ENCODE measurements at places on chromosomes 3 and 15.

- DNase-seq, result no peak
Observed at GRCh38 chr3:76026379-76026778, 241.0 kb upstream of the ZNF717 start.

- DNase-seq, result no peak
Observed at GRCh38 chr3:125651244-125651643, 55.9 kb upstream of the OSBPL11 start.

DNA sequence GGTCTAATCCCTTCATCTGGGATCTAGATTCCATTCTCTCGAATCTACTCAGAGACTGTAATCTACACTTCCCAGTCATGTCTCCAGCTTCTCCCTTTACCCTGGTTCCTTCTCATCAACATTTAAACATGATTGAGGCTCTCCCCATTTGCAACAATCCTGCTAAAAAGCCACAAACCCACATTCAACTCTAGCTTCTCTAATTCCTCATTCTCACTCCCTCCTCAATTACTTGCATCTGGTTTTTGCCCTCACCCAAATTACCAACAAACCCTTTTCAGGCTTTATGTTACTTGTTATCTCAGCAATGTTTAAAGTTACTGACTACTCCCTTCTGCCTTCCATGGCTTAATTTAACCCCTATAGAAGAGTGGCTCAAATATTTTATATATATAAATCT is 11.5 kb downstream of the ETFA start:
- DNase-seq, result no peak

DNA sequence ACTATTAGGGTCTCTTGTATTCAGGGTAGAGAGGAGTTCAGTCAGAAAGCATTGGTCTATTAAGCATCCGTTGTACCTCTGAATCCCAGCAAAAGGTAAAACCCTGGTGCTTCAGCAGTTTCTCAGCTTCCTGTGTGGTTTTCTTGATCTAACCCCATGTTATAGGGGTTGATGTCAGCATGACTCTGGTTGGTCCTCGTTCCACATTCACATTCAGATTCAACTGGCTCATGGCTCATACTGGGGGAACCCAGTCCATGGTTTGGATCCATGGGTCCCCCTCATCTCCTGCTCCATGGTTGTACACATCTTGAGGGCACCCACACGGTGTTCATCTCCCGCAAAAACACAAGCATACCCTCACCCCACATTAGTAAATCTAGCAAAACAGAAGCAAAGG is 47.7 kb upstream of the C2CD4B start:
- DNase-seq, result no peak

DNA sequence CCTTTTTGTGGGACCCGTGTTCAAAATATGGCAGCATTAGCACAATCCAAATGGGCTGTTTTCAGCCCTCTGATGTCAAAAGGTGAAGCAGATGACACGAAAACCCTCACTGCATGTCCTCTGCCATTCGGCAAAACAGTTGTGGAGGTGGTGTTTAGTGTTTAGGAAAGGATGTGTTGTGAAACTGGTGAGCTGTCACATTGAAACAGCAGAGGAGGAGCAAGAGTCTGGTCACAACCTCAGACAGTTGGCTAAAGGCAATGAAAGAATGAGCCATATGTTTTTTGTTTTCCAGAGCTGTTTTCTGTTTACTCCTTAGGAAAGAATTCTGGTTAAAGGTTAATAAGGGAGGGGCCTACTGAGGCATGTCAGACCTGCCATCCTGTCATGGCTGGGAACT is 140.7 kb downstream of the VPS8 start:
- no peak for DNase-seq

DNA sequence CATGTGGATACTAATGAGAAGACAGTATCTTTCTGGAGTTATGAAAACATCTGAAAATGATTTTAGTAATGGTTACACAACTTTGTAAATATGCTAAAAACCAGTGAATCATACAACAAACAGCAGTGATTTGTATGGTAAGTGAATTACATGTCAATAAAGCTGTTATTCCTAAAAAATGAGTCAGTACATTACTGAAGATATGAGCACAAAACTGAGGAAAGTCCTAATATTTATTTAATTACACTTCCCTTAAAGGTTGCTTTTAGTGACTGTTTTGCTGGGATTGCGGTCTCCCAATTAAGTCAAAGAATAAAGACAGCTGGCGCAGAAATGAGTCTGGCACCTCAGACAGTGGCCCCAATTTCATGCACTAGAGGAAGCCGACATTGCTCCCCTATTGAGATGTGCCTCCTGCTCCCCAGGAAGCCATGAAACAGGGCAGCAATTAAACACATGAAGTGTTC is 50.9 kb upstream of the FSIP1 start:
- DNase-seq, result peak; percentile 92

DNA sequence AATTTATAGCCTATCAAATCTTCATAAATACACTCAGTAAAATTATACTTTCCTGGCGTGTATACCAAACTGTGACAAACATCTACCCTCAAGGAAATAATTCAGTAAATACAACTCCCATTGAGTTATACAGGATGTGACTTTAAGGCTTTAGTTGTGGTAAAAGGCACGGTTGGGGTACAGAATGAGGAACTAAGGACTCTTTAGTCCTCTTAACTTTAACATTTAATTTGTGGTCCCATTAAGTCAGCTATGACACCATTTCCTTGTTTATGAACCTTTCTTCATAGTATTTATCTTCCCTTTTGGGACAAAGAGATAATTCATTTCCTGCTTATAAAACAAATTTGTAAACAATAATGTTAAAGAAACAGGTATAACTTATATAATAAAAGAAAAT is 30.2 kb downstream of the IFT80 start:
- DNase-seq, result no peak

GRCh38 chr15:91897585-91898372 is 44.3 kb downstream of the SLCO3A1 start:
- DNase-seq, result no peak

DNA sequence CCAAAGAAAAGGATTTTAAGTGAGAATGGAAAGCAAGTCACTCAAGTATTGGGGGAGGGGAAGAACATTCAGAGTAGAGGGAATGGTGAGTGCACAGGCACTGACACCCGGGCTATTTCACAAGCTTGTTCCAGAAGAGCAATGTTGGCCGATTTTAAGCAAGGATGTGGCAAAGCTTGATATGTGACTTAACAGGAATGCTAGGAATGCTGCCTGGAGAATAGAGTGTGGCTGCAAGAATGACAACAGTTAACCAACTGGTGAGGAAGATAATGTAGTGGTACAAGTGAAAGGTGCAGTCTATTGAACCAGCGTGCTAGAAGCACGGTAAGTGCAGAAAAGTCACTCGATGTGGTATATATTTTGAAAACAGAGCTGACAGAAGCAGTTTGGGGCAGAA is 6.2 kb upstream of the CCDC80 start:
- DNase-seq, result no peak

DNA sequence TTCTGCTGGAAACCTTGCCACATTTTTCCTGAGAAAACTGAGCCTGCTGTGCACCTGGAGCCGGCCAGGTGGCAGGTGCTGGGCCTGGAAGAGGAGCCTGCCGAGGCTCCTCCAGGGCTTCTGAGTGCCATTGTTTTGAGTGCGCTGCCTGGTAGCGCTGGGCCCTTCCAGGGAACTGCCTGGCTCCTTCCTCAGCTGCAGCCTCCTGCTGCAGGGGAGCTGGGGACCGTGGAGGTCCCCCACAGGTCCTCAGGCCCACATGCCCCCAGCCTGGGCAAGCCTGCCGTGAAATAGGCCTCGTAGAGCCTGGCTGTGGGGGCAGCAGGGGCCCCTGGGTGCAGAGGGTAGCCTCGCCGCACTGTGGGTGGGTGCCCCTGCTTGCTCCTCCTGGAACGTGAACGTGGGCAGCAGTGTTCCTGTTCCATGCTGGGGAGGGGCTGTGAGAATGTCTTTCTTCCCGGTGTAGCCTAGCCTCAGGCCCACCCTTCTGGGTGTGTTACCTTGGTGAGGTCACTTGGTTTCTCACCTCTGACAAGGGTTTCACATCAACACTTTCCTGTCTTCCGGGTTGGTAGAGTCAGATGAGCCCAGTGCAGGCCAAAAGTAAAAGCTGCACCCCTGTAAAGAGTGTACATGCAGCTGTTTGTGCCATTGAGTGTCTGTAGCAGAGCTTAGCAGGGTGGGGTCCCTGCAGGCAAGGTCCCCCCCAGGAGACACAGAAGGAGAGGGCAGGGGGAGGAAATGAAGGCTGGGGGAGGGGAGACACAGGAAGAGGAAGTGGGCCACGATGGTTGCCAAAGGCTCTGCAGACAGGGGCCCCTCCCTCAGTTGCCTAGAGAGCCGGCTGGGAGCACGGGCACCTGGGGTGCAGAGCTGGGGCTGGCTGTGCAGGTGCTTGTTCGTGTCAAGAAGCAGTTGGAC is 34.5 kb downstream of the KLF13 start:
- DNase-seq, result no peak

GRCh38 chr3:62097121-62097520 is 276.2 kb downstream of the FEZF2 start:
- DNase-seq, result no peak

DNA sequence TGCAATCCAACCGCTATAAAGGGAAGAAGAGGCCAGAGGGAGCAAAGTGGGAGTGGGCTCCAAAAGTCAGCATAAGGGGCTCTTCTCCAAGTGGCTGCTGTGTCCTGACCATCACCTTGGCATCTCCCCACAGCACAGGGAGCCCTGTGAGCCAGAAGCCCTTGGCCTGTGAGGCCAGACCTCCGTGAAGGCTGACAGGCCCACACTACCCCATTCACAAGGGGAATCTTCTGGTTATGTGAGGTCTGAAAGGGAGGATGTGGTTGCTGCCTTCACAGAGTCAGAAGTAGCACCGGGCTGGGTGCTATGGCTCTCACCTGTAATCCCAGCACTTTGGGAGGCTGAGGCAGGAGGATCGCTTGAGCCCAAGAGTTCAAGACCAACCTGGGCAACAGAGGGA is 2.6 kb upstream of the ULK3 start:
- DNase-seq, result no peak

- no peak for DNase-seq
Observed at GRCh38 chr3:114005481-114005880, 50.8 kb downstream of the CCDC191 start.

DNA sequence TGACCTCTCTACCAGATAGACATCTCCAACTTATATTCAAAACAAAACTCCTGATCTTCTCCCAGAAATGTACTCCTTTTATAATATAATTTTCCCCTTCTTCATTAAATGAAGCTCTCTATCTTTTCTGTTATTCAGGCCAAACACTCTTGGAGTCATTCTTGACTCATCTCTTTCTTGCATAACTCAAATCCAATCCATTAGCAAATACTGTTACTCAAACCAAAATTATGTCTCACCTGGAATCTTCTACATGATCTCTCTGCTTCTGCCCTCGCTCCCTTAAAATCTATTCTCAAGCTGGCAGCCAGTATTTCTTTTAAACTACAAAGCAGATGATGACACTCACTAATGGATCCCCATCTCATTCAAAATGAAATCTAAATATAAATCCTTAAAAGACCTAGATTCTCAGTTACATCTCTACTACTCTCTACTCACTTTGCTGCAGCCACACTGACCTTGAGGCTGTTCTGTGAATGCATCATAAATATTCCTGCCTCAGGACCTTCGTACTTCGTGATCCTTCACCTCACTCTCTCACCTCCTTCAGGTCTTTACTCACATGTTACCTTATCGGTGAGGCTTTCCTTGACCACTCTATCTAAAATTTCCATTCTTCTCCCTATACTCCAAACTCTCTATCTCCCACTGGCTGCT is 160.9 kb downstream of the TBC1D5 start:
- no peak for DNase-seq

DNA sequence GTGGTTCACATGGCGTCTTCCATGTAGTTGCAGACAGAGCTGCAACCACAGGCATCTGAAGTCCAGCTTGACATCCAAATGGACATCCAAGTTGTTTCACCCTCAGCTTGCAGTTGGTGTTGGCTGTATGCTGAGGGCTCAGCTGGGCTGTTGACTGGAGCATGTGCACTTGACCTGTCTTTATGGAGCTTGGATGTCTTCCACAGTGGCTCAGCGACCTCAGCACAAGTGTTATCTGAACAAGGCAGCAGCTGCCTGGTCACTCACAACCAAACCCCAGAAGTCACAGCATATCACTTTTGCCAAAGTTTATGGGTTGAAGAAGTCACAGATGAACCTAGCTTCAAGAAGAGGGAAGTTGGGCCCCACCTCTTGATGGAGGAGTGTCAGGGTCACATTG is 92.9 kb downstream of the TPRA1 start:
- no peak for DNase-seq

DNA sequence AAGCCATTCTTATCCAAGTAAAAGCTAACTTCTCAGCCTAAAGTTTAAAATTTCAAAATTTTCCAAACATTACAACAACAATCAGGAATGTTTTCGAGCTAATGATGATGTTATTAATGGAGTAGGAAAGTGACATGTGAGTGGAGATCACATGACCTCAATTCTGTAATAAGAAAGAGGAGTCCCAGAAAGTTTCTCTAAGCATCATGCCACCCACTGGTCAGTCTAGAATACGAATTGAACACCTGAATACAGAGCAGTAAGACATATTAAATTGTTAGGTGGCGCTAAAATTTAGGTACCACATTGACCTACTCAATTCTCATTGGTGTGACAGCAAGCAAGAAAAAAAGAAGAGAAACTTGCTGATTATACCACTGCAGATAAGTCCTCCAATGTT is 163.9 kb downstream of the DCLK3 start:
- no peak for DNase-seq

GRCh38 chr15:66723826-66724731 is 22.0 kb downstream of the SMAD6 start:
- no peak for DNase-seq

GRCh38 chr15:67396114-67396513 is 124.8 kb upstream of the C15orf61 start:
- DNase-seq, result no peak

All from SK-N-MC (cell line).